Activated CD4-positive, alpha-beta T cell treated with anti-CD3 and anti-CD28 coated beads, Interleukin-2, amount 10 ng/mL, durations not matched to agents 7 days and 5 days (primary cell): ENCODE measurements at places on chromosomes 4 and X. TPM values are rescaled to one million over a fixed set of nuclear protein-coding genes. Genes with fewer than 3 reads are reported as not detected.

DNA sequence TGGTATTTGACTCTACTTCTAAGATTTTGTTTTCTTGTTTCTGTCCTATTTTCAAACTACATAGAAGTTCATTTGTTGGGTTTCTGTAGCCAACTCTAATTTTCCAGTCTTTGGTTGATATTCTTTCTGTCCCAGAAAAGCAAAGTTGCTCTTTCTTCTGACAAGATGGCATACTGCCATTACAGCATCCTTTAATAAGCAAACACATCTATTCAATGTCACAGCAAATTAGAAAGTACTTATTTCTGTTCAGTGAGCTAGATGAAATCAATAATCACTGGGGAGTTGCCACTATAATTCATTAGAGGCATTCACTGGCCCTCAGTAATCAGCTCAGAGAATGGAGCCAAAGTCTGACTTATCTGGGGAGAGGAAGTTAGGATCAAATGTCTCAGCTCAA lies 1258.0 kb upstream of the IGFBP7 start:
- H3K27me3 ChIP-seq: no peaks in the 10 kb centered on the region
- H3K27ac ChIP-seq: no peak overlapping the region
- H3K4me1 ChIP-seq: no peaks in the 10 kb centered on the region
- no peaks in the 10 kb centered on the region for H3K36me3 ChIP-seq

DNA sequence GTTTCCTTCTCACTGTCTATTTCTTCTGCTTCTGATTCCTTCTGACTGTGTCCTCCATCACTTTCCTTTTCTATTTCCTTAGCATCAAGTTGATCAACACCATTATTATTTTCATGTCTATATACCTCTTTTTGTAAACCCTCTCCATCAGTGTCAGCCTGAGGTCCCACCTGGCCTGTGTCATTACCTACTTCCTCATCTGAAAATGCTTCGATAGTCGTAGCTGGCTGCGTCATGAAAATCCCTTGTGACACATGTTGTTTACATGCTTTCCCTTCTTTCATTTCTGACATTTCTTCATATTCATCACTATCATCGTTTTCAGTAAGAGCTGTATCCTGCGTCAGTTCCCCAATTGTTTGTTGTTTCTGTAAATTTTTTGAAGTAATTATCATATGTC lies 39.6 kb downstream of the RPGR start:
- no peak for DNase-seq
- no peaks in the 10 kb centered on the region for H3K27me3 ChIP-seq
- H3K36me3 ChIP-seq: no peaks in the 10 kb centered on the region
- no peaks in the 10 kb centered on the region for H3K4me1 ChIP-seq

DNA sequence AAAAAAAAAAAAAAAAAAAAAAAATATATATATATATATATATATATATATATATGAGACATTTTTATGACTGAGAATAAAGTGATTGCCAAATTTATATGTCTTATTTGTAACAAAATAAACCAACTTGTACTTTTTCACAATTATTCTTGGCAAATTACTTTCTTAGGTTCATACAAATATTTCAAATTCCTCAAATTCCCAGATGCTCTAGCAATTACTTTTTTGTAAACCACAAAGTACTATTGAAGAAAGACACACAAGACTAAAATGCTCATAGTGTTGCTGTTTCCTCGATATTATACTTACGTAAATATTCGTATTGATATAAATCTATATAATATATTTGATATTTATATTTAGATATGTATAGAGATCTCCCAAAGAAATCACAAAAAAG lies 390.0 kb downstream of the FAT4 start:
- H3K4me3 ChIP-seq: no peak overlapping the region
- no peaks in the 10 kb centered on the region for H3K36me3 ChIP-seq
- no peaks in the 10 kb centered on the region for H3K4me1 ChIP-seq

DNA sequence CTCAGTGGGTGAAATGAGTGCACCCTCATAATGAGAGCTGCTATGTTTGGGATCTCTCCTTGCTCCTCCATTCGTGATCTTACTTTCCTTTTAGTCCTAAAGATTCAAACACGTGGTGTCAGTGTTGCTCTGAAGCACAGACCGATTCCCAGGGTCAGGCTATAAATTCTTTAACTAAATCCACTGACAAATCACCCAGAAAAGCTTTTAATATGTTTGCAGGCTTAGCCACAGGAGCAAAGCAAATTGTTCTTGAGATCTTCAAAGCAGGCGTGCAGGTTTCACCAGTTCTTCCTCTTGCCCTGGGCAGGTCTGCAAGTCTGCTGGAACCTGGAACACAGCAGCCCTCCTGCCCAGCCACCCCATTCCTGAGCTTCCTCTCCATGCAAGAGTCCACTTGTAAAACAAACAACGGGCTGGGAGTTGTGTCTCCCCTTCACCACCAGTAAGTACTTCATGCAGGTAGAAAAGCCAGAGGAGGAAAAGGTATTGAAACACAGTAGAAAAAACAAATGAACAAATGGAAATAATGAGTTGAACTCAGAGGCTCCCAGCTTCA lies 70.1 kb upstream of the ENPP6 start:
- H3K4me1 ChIP-seq: peaks cover 38% of the 10 kb centered on the region
- H3K36me3 ChIP-seq: no peaks in the 10 kb centered on the region
- H3K4me3 ChIP-seq: no peak overlapping the region
- H3K27me3 ChIP-seq: no peaks in the 10 kb centered on the region

DNA sequence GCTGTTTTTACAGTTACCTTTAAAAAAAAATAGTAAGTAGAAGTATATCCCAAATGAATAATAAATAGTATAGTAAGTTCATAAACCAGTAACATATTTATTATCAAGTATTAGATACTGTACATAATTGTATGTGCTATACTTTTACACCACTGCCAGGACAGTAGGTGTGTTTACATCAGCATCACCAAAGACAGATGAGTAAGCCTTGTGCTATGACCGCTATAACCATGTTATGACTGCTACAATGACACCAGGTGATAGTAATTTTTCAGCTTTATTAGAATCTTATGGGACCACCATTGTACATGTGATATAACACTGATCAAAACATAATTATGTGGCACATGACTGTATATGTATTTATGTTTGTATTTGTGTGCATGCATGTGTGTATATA lies 27.3 kb downstream of the PABPC4L start:
- no peak for DNase-seq
- no peaks in the 10 kb centered on the region for H3K27me3 ChIP-seq
- H3K4me3 ChIP-seq: no peak overlapping the region

GRCh38 chr4:75683482-75684155 lies 10.4 kb upstream of the G3BP2 start:
- no peak for DNase-seq
- H3K27ac ChIP-seq: no peak overlapping the region
- no peaks in the 10 kb centered on the region for H3K27me3 ChIP-seq
- no peak overlapping the region for H3K4me3 ChIP-seq
- peaks cover 39% of the 10 kb centered on the region for H3K4me1 ChIP-seq

DNA sequence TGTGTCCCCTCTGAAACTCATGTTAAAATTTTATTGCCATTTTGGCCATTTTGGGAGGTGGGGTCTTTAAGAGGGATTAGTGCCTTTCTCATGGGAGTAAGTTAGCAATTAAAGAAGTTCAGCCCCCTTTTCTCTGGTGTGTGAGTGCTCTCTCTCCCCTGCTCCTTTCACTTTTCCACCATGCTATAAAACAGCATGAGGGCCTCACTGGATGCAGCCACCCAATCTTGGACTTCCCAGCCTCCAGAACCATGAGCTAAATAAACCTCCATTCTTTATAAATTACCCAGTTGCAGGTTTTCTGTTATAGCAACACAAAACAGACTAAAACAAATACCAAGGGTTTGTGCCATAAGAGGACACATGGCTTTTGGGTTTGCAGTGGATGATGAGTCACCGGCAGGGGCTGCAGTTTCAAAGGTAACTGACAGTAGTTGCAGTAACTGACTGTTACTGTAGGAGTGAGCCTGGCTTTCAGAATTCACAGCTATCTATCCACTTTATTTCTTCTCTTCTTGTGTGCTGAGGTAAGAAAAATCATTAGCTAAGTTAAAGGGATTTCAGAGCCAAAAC lies 121.5 kb downstream of the PPEF1 start:
- no peaks in the 10 kb centered on the region for H3K4me1 ChIP-seq
- no peaks in the 10 kb centered on the region for H3K36me3 ChIP-seq
- no peaks in the 10 kb centered on the region for H3K27me3 ChIP-seq
- no peak for DNase-seq

DNA sequence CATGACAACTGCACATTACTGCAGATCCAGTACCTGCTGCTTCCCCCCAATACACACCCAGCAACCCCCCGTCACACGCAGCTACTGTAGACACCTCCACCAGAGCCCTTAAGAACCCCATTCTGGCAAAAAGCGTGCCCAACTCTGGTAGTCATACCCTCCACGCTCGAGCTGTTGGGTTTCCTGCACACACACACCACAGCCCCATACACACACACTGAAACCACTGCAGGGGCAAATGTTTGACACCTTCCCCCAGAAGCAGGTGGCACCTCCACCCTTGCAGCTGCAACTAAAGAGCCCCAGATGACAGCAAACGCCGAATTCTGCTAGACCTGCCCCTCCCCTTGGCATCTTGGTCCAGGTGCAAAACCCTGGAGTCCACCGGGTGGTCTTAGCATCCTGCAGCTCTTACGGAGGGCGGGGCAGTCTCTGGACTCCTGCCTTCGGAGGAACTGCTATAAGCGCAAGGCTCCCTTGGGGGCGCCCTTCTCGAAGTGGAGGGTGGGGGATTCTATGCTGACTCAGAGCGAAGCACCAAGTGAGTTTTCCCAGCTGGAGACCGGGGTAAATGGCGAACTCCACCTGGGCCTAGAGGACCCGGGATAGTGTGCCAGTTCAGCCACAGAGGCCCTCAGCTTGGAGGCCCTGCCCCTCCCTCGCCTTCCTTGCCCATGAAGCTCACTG lies 1.5 kb downstream of the FRMPD3 start:
- peak overlapping the region; percentile 33 for H3K4me3 ChIP-seq
- H3K27ac ChIP-seq: no peak overlapping the region
- H3K4me1 ChIP-seq: peaks cover 16% of the 10 kb centered on the region
- DNase-seq: no peak
- H3K27me3 ChIP-seq: peaks cover 47% of the 10 kb centered on the region
- no peaks in the 10 kb centered on the region for H3K36me3 ChIP-seq

DNA sequence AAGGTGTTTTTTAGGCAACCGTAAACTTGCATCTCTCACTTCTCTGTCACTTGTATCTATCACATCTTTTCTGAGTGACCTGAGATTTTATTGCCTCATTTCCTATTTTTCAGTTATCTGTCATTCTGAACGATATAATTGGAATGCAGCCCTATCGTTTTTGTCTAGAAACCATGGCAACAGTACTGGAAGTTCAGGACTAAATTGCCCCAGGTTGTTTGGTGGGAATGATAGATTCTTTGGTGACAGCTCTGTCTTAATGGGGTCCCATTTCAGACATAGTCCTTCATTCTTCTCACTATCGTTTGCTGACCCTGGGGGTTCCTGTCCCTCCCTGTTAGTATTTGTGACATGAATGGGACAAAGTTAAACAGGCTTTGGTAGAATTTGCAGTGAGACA lies 267.7 kb upstream of the GALNT7 start:
- H3K27me3 ChIP-seq: peaks cover 1% of the 10 kb centered on the region
- H3K4me1 ChIP-seq: no peaks in the 10 kb centered on the region
- H3K4me3 ChIP-seq: no peak overlapping the region
- H3K36me3 ChIP-seq: no peaks in the 10 kb centered on the region

DNA sequence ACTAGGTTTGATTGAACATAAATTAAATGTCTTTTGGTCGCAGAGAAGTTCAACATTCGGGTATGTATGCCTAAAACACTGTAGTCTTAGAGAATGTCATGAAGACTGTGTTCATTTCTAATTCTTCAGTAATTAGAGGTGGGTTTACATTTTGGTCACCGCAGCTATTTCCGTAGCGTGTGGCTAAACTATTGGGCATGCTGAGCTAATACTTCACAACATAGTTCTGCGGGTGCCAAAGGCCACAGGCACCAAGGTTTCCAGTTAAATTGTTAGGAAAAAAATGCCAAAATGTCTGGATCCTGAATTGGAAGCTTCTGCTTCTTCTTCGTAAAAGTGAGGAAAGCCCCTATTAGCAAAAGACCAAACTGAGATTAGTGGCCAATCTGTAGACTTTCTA lies 25.1 kb downstream of the SMIM31 start:
- no peak for DNase-seq
- H3K27me3 ChIP-seq: peaks cover 4% of the 10 kb centered on the region
- H3K4me1 ChIP-seq: no peaks in the 10 kb centered on the region
- no peak overlapping the region for H3K4me3 ChIP-seq
- H3K36me3 ChIP-seq: no peaks in the 10 kb centered on the region

DNA sequence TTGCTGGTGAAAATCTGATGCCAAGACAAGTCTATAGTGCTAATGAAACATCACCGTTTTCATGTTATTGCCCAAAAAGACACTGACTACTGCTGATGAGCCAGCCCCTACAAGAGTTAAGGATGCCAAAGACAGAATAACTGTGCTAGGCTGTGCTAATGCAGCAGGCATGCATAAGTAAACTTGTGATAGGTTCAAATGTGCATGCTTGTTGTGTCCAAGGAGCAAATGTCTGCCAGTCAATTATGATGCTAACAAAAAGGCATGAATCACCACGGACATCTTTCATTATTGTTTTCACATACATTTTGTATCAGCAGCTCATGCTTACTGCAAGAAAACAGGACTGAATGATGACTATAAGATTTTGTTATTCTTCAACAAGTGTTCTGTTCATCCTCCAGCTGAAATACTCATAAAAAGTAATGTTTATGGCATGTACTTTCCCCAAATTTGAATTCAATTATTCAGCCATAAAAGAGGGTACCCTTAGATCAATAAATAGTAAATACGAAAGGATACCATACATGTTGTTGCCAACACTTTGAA lies 306.9 kb upstream of the ARSJ start:
- H3K27me3 ChIP-seq: no peaks in the 10 kb centered on the region
- no peak for DNase-seq
- H3K27ac ChIP-seq: no peak overlapping the region
- no peak overlapping the region for H3K4me3 ChIP-seq

DNA sequence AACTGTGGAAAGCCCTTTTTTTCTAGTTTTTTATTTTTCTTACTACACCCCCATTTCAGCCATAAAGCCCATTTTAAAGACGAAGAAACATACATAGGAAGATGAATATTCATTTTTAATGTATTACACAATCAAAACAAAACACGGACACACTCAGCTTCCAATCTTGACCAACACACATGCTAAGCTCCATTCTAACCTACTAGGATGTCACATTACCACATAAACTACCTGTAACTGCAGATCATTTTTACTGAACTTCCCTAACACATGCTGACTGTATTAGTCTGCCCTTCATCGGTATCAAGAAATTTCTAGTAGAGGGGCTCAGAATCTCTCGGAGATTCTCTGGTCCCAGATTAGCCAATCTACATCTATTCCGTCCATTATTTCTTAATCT lies 1.8 kb downstream of the CCNI start:
- H3K27ac ChIP-seq: no peak overlapping the region
- H3K4me1 ChIP-seq: peaks cover 38% of the 10 kb centered on the region
- DNase-seq: no peak
- H3K4me3 ChIP-seq: no peak overlapping the region

Gene LDB2
- not detected for total RNA-seq

Gene GCNA
- 5.9 TPM for total RNA-seq

Gene PLXNA3
- total RNA-seq: 28.3 TPM

Gene XAGE1B
- total RNA-seq: not detected

Gene IL15
- 1.9 TPM for total RNA-seq
